Fibroblast of skin of right biceps (primary cell): ENCODE measurements at places on chromosomes 1 and 21.

- DNase-seq = peak; percentile 59
These were observed at the start of gene NFIA for GRCh38 chr1:61082311-61083012. NFIA (plus strand) TSS chr1:61082561.

DNA sequence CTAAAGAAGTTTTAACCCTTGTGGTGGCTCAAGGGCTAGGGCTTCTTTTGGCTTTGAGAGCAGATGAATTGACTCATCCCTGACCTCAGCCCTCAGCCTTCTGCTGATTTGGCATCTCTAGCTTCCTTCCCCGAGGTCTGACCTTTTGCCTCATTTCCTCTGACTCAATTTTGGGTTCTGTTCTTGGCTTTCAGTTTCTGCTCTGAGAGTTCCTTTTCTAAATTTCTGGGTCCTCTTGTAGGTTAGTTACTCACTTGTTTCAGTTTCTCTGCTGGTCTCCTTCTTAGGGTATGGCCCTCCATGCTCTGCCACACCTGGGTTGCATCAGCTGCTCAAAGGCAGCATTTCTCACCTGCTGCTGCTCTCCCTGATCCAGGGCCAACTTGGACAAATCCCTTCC is 19.4 kb downstream of the PDE4B start:
- DNase-seq = peak; percentile 85

DNA sequence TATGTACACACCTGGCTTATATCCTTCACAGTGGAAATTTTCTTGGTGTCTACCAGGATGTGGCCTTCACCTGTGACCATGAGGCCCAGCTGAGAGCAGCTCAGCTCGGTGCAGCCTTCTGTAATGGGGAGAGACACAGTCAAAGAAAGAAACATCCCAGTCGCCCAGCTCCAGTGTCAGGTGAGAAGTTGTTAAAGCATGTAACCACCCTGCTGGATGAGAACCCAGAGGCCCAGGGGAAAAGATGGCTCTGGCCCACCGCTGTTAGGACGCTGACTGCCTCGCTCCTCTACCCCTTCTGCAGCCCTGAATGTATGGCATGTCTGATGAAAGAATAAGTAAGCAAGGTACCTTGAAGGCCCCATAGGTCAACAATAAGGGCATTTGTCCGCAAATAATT is 52.7 kb downstream of the SCCPDH start:
- DNase-seq = no peak

DNA sequence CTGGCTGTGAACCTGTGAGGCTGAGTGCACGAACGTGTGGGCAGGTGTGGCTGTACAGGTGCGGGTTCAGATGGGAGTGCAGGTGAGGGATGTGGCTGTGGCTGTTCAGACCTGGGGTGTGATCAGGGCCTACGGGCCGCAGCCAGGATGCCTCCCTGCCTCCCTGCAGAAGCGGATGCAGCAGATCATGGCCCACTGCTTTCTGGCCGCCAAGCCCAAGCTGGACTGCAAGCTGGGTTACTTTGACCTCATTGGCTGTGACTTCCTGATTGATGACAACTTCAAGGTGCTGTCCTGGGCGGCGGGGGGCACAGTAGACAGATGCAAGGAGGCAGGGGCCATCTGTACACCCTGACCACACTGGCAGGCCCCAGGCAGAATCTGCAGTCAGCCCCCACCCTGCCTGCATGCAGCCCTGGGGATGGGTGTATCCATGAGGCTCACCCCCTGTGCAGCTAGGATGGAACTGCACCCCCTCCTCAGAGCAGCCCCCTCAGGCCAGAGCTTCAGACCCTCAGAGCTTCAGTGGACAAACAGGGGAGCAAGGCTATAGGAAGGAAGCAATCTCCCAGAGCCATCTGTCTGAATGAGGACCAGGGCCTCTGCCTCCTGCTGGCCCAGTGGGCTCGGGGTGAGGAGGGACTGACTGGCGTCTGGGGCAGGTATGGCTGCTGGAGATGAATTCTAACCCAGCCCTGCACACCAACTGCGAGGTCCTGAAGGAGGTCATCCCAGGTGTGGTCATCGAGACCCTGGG is 9.8 kb downstream of the TNFRSF18 start:
- no peak for DNase-seq

DNA sequence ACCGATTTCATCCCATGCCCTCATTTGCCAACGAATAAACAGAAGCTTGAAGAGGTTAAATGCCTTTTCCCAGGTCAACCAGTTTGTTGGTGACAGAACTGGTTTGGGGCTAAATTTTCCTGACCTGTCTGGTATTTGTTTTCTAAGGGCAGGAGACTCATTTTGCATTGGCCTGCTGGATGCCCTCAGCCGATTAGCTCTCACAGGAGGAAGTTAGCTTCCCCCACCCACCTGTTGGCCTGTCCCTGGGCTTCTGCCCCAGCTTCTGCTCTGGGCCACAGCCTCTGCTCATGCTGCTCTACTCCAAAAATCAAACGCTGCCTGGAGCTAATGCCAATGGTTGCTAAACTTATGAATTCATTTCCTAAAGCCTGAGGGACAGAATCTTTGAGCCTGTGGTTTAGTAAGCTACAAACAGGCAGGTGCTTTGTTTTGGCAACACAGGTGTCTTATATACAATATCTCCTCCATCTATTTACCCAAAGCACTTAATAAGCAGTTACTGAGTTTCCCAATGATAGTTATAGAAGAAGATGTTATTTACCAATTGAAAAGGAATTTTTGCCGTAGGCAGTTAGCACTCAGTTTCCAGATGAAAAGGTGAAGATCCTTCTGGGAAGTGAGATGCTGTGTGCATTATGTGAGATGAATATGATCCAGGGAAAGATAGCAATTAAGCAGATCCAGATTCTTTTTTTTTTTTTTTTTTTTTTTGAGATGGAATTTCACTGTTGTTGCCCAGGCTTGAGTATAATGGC is 82.3 kb downstream of the TM2D1 start:
- no peak for DNase-seq

DNA sequence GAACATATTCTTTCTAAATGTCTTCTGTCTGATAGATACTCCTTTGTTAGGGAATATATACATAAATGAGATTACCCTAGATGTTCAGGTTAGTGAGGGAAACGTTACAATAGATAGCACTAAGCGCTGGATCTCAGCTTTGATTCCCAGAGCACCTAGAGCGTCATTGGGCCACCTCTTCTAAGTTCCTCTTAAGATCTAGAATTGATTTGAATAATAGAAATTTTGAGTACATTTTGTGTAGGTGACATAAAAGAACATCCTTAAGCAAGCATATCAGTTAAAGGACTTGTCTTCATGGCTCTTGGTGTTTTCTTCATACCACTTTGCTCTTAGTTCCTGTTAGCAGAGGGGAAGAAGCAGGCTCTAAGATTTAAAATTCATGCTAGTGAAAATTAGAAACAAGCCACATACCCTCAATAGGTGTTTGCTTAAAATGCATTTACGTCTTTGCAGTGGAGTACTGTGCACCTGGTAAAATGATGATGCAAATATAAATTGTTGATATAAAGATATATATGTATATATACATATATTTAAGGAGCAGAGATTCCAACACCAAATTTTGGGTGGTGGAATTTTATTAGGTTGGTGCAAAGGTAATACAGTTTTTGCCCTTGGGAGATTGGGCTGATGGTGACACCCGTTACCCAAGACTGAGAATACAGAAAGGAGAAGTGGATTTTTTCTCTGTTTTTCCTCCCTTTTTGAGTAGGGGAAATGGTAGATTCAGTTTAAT is 47.1 kb downstream of the DYRK1A start:
- no peak for DNase-seq

DNA sequence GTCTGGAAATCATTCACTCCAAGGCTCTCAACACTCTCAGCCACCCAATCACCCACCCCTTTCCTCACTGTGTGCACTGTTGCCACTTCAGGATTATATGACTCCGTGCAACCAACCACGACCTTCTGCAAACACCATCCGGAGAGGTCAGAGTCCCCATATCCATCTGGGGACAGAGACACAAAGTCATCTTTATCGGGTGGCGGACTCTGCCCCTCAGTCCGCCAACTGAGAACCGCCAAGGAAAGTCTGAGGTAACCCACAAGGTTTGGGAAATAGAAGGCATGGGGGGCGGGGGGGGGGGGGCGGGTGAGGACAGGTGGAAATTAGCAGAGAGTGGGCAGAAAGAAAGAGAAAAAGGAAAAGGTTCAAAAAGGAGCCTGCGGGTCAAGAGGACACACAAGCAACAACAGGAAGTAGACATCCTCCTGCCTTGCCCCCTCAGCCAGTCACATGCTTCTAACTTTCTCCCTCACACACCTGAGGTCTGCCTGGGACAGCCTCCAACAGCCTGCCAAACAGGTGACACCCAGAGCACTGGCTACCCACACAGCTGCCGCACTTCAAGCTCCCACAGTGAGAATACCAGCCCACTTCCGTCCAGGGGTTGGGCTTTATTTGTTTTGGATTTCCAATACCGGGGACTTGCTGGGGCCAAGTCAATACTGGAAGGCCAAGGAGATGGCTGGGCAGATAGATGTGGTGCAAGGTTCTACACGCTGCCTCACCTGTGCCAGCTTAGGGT is 58.1 kb downstream of the SSBP3 start:
- DNase-seq = no peak

DNA sequence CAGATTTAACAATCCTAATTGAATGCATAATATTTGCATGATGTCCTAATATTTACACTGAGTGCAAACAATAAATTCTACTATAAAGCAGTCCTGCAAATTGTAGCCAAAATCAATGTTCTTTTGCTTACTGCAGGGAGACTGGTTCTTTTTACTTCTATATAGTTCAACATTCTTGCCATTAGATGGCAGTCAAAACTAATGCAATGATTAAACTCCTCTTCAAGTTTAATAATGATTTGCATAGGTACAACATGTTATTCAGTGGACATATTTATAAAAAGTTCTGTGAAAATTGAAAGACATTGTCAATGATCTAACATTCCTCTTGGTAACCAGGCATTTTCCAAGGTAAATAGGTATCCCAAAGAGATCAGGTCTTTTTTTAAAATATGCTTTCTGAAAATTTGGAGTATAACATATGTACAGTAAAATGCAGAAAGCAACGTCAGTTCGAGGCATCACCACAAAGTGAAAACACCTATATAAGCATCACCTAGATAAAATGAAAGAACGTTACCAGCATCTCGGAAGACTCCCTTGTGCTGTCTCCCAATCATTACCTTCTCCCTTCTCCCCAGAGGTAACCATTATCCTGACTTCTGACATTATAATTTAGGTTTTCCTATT is 9.8 kb upstream of the FNBP1L start:
- peak; percentile 55 for DNase-seq

DNA sequence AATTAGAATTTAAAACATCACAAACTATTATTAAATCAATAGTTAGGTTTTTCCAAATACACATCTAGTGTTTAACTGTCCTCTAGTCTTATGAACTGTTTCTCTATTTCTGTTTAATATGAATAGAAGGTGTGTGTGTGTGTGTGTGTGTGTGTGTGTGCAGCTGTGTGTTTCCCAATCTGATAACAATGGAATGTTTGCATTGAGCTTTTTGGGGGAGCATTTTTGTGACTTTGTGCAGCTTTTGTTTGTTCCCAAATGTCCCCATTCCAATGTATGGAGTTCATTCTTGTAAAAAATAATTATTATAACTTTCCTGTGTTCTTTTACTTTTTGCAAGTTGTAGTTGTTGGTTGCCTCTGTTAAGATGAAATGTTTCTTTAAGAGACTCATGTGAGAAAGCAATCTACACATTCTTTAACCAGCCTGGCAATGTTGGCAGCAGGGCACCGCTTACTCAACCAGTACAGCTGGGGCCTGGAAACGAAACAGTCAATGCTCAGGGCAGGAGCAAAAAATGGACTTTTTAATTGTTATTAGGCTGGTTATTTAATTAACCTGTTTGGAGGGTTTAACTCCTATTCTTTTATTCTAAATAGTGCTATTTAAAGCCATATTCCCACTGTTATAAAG is 354.3 kb downstream of the SRGAP2C start:
- DNase-seq = no peak

GRCh38 chr1:224438989-224439388 is 4.4 kb upstream of the WDR26 start:
- DNase-seq = no peak

GRCh38 chr21:44853601-44854390 is 19.7 kb downstream of the PTTG1IP start:
- DNase-seq = no peak

- no peak for DNase-seq
These were observed 1.2 kb downstream of the CEP170 start for GRCh38 chr1:243253926-243254232.

GRCh38 chr1:205500240-205501233 is 3.9 kb upstream of the CDK18 start:
- DNase-seq = no peak

GRCh38 chr1:22297999-22298398 is 153.7 kb upstream of the ZBTB40 start:
- no peak for DNase-seq

GRCh38 chr1:96918406-96918805 is 196.8 kb downstream of the PTBP2 start:
- DNase-seq = peak; percentile 76

- peak; percentile 58 for DNase-seq
These were observed 23.9 kb downstream of the DNAJC8 start for GRCh38 chr1:28208818-28209441.

- DNase-seq = peak; percentile 25
These were observed 2.2 kb downstream of the PAQR6 start for GRCh38 chr1:156245451-156246232.

GRCh38 chr1:209434631-209435217 is 148.8 kb upstream of the CAMK1G start:
- no peak for DNase-seq

- DNase-seq = no peak
These were observed 59.6 kb upstream of the ITPKB start for GRCh38 chr1:226798427-226799411.

GRCh38 chr1:119981496-119981895 is 85.2 kb upstream of the ADAM30 start:
- no peak for DNase-seq

DNA sequence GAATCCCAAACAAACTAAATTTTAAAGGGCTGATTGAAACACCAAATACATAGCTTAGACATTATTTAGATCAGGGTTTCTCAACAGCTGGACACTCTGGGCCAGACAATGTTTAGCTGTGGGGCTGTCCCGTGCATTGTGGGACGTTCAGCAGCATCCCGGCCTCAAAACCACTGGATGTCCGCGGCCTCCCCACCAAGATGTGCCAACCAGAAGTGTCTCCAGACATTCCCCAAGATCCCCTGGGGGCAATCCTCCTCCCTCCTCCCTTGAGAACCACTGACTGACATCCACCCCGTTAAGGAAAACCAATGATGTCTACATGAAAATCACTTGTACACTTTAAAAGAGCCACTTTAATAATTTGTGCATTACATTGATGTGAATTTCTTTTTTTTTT is 38.4 kb downstream of the CLSTN1 start:
- no peak for DNase-seq

- no peak for DNase-seq
These were observed 54.4 kb upstream of the JAK1 start for GRCh38 chr1:65020774-65021173.

- no peak for DNase-seq
These were observed 134.5 kb downstream of the LIPI start for GRCh38 chr21:14076143-14076806.

GRCh38 chr1:181179987-181180365 is 91.5 kb downstream of the IER5 start:
- DNase-seq = peak; percentile 46

DNA sequence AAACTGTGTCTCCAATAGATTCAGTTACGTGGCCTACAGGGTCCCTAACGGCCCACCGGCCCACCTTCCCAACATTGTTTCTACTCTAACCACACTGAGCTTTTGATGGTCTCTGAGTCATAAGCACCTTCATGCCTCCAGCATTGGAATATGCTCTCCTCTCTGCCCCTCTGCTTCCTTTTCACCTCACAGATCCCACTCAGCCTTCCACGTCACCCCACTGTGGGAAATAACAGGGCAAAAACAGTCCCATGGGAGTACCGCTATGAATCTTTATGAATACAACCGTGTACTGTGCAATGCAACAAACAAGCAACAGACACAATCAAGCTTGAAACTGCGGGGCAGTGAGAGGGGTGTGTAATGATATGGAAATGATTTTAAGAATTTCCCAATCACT is 5.3 kb upstream of the SARS1 start:
- no peak for DNase-seq
